ENCODE measurements at places on chromosomes 5 and 9.
A peak's percentile ranks its signal among the peaks of the same experiment; 100 is the strongest.

GRCh38 chr9:121178676-121179372 lies 22.8 kb downstream of the RAB14 start:
- DNase-seq, result no peak

- DNase-seq, result no peak
Measured at GRCh38 chr9:128120741-128121465, 6.6 kb downstream of the PTGES2 start.

DNA sequence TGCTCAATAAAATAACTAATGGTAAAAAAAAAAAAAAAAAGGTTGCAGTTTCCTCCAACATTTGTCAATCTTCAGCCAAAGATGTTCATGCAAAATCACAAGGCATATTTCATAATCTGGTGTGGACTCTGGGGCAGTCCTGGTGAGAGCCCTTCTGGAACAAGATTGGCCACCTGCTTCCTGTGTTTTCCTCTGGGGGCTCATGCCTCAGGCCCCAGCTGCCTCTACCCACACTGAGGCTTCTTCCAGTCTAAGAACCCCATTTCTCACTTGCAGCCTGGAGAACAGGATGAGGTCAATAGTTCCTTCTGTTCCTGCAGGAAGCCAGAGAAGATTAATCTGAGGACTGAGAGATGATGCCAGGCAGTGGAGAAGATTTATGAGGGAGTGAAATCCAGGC lies 492.6 kb upstream of the BRINP1 start:
- peak; percentile 75 for DNase-seq

GRCh38 chr9:295576-295975 lies 80.9 kb downstream of the DOCK8 start:
- DNase-seq, result no peak

- DNase-seq, result no peak
Measured at GRCh38 chr9:92435263-92435662, 11.0 kb upstream of the OMD start.

- no peak for DNase-seq
Measured at GRCh38 chr5:81719743-81720345, 31.1 kb downstream of the SSBP2 start.

DNA sequence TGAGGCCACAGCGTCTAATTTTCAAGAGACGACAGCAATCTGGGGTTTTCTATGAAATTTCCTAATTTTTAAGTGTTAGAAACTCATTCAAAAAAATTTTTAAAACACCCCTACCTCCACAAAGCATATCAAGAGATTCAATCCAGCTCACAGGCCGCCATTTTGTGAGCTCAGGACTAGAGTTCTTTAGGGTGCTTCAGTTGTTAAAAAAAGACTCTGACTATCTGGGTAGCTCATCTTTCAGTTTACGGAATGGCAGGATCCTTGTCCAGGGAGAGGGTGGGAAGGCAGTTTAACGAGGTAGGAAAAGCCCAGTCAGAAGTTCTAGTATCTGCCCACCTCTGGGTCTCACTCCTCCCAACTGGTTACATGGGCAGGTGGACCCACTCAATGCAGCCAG lies 43.1 kb downstream of the CAMK2A start:
- DNase-seq, result no peak

- no peak for DNase-seq
Measured at GRCh38 chr5:16051246-16051755, 128.3 kb downstream of the MARCHF11 start.

- DNase-seq, result no peak
Measured at GRCh38 chr9:106479679-106480078, 383.3 kb upstream of the ZNF462 start.

DNA sequence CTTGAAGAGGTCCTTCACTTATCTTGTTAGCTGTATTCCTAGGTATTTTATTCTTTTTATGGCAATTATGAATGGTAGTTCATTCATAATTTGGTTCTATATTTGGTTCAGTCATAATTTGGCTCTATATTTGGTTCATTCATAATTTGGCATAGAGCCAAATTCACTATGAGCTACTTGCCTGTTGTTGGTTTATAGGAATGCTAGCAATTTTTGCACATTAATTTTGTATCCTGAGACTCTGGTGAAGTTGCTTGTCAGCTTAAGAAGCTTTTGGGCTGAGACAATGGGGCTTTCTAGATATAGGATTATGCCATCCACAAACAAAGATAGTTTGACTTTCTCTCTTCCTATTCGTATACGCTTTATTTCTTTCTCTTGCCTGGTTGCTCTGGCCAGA lies 142.2 kb downstream of the PLCXD3 start:
- peak; percentile 1 for DNase-seq

GRCh38 chr5:80985600-80986228 lies 25.6 kb downstream of the RASGRF2 start:
- DNase-seq, result no peak

- no peak for DNase-seq
Measured at GRCh38 chr9:36086442-36086841, 49.7 kb downstream of the RECK start.

DNA sequence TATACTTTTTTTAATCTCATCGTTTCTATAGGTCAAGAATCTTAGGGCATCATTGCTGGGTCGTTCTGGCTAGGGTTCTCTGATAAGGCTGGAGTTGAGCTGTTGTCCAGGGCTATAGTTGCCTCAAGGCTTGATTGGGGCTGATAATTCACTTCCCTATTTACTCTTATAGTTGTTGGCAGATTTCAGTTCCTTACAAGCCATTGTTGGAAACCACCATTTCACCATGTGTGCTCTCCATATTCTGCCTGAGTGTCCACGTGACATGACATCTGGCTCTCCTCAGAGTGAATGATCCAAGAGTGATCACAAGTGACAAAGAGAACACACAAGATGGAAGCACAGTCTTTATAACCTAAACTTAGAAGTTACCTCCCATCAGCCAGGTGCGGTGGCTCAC lies 852.2 kb downstream of the EFNA5 start:
- no peak for DNase-seq

GRCh38 chr5:203246-203930 lies 12.1 kb downstream of the LRRC14B start:
- no peak for DNase-seq

GRCh38 chr9:122248448-122248865 lies 16.2 kb downstream of the RBM18 start:
- no peak for DNase-seq

DNA sequence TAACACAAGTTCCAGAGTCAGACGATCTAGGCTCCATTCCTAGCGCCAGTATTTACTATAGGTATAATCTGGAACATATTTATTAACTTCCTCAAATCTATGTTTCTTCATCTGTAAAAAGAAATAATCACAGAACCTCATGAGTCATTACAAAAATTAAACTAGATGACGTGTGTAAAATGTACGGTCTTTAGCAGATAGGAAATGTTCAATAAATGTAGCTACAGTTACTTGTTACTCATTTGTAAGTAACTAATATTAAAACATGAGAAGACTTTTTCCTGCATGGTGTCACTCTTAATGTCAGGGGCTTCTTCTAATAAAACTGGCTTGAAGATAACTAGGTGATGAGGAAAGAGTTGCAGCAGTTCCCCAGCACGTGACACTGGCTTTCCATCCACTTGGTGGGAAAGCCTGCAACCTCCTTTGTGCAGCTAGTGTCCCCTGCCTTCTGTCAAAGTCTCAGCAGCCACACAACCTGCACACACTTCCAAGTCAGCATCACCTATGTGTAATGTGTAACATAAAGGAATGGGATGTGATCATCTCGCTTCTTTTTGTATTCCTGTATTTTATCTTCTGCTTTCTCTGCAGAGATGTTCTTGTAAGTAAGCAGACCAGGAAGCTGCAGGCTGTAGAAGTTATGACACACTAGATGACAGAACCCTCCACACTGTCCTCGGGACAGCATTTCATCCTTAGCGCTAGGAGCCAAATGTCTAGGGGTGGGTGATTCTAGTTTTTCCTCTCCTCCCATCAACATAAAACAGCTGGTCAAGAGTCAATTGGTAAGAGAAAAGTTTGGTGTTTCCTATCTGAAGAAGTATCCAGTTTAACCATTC lies 1.8 kb upstream of the JAKMIP2 start:
- no peak for DNase-seq

GRCh38 chr9:133779081-133779480 lies 40.9 kb upstream of the SARDH start:
- DNase-seq, result no peak

GRCh38 chr5:13580058-13580457 lies 364.4 kb downstream of the DNAH5 start:
- no peak for DNase-seq

- no peak for DNase-seq
Measured at GRCh38 chr5:143196601-143197259, 206.8 kb downstream of the NR3C1 start.

- no peak for DNase-seq
Measured at GRCh38 chr5:1840071-1840547, 38.9 kb downstream of the NDUFS6 start.

- no peak for DNase-seq
Measured at GRCh38 chr9:108191065-108191464, 664.7 kb downstream of the ACTL7B start.

GRCh38 chr9:119577881-119578280 lies 208.6 kb upstream of the BRINP1 start:
- DNase-seq, result peak; percentile 73

- no peak for DNase-seq
Measured at GRCh38 chr9:88826181-88826580, 165.1 kb upstream of the S1PR3 start.

- peak; percentile 61 for DNase-seq
Measured at GRCh38 chr5:143673676-143674468, 138.1 kb upstream of the HMHB1 start.

- no peak for DNase-seq
Measured at GRCh38 chr5:124801551-124801950, 55.1 kb upstream of the ZNF608 start.

DNA sequence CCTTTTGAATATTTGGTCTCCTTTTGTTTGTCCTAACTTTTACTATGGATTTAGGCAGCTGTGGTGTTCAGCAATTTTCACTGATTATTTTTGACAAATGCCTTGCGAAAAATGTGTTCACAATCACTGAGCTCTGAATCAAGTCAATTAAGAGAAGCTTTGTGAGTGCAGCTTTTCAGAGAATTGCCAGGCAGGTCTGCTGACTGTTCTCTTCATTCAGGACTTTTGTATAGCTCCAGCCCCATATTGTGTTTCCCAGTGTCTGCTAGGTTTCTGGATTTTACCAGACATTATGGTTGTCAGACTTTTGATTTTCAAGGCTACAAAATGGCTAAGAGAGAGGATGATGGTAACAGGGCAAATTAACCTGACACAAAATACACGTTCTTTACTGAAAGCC lies 1055.9 kb downstream of the CDH18 start:
- DNase-seq, result no peak

GRCh38 chr9:113875459-113876150 lies 504 bp upstream of the ZNF618 start:
- peak; percentile 52 for DNase-seq

DNA sequence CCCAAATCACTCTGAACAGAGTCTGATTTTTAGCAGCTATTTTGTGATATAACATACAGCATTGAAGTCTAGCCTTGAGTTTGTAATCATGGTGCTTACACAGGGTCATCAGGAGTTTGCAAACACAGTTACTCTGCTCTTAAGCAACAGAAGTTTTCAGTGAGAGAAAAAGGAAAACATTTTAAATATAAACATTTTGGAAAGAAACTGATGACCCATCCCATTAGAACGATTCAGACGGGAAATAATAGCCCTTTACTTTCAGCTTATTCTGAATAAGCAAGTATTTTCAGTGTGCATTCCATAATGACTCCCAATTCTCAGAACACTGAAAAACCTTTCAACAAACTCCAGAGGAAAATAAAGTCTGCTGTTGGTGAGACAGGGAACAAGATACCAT lies 46.7 kb upstream of the TMC1 start:
- DNase-seq, result no peak

GRCh38 chr5:52725065-52725746 lies 62.5 kb upstream of the ITGA1 start:
- peak; percentile 52 for DNase-seq

DNA sequence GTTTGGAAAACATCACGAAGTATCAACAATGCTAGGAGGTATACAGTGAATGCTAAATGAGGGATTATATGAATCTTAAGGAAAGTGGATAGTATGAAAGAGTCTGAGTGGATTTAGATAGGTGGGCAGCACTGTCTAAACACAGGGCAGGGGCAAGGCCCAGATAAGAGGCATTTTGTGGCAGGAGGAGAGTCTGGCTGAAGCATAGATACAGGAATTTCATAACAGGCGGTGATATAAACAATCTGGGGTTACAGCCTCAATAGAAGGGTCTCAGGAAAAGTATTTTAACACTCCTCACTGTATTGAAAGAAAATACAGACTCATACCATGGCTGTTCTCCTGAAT lies 96.9 kb downstream of the PLPP1 start:
- no peak for DNase-seq

GRCh38 chr9:26947736-26948135 lies 694 bp upstream of the PLAA start:
- peak; percentile 69 for DNase-seq

- no peak for DNase-seq
Measured at GRCh38 chr5:110343616-110344015, 382.9 kb downstream of the TMEM232 start.

GRCh38 chr5:175830586-175831300 lies 40.6 kb upstream of the CPLX2 start:
- DNase-seq, result no peak

GRCh38 chr9:6068983-6069382 lies 53.6 kb upstream of the RANBP6 start:
- no peak for DNase-seq

DNA sequence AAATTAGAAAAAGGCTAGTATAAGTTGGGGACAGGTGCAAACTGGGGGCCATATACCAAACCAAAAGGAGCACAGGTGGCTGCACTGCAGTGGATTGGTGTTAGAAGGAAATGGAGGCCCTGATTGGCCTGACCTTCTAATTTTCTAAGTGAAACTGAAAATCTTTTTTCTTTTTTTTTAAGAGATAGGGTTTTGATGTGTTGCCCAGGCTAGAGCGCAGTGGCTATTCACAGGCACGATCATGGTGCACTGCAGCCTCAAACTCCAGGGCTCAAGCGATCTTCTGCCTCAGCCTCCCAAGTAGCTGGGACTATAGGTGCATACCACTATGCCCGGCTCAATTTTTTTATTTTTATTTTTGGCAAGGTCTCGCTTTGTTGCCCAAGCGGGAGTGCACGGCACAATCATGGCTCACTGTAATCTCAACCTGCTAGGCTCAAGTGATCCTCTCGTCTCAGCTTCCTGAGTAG lies 9.8 kb upstream of the CCDC69 start:
- no peak for DNase-seq

GRCh38 chr5:55969956-55970355 lies 24.8 kb downstream of the IL6ST start:
- DNase-seq, result no peak

- DNase-seq, result no peak
Measured at GRCh38 chr5:6178846-6179532, 199.4 kb downstream of the MED10 start.

- DNase-seq, result no peak
Measured at GRCh38 chr9:127202461-127203169, 62.0 kb upstream of the GARNL3 start.

DNA sequence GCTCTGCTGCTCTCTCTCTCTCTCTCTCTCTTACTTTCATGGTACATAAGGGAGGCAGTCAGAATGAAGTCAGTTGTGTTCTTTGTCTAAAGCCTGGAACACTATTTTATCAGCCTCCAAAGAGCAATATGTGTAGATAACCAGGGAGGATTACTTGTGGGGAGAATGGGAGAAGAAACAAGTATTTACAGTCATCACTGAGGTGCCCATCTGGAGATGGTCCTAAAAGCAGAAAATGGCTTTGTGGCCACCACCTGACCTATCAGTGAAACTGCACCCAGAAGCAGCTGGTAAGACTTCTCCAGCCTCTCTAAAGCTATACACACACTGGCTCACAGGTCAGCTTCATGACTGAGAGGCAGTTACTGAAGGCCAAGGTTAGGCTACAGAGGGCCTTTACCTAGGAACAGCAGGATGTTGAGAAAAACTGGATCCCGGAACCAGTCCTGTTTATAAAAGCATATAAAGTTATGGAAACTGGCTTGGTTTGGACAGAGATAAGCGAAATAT lies 75.1 kb downstream of the MRPS27 start:
- DNase-seq, result peak; percentile 87

Data from NCI-H69 (cell line).